ENCODE measurements at places on chromosomes 13 and 19.

DNA sequence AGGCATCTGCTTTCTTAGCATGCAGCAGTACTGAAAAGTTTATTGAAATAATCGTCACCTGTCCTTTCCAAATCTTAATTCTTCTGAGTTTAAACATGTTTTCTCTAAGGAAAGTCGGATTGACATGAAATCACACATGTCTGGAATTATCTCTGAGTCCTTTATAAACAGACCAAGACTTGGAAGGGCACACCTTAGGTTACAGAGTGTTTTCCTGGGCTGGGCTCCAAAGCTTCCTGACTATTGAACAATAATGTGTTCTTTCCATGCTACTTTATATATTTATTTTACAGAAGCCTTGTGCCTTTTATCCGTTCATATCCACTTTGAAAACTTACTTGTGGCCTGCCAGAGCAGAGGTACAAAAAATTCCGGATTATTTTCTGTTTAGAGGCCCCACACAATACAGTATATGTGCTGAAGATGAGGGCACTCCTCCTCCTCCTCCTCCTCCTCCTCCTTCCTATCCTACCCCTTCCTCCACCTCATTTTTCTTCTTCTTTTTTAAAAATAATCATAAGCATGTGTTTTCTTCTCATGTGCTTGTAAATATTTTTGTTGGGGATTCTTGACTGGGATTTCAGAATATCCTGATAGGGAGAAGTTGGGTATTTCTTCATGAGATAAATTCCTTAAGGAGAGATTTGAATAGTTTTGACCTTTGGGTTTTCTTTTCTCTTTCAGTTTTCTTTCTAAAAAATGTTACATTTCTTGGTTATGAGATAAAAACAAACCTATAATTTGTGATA, 52.3 kb downstream of the LRCH1 start:
- DNase-seq: no peak

GRCh38 chr19:5850189-5850588, 1.1 kb downstream of the FUT3 start:
- DNase-seq: no peak

DNA sequence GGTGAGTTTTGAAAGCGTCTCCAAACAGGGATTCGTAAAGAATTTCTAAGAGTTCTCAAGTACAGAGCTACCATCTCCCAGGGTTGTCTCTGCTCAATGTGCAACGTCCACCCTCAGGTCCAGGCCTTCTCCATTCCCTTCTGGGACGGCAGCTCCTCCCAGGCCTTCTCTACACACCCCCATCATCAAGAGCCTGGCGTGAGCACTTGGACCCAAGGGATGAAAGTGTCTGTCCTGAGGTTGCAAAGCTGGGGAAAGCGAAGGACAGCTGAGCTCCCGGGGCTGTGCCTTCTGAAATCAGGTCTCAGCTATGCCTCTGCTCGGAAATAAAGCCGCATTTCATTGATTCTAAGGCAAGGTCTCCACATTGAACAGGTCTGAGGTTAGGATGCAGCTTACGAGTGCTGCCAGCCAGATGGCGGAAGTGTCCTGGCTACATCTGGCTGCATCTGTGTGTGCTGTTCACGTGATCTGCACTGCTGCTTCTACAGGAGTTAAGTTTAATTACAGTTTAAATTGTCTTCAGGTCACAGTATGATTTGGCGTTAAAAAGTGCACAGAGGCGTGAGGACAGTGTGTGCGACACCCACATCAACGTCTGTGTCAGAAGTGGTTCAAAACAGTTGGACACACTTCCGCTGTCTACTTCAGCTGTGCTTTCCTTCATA, 27.0 kb upstream of the MIER2 start:
- no peak for DNase-seq

DNA sequence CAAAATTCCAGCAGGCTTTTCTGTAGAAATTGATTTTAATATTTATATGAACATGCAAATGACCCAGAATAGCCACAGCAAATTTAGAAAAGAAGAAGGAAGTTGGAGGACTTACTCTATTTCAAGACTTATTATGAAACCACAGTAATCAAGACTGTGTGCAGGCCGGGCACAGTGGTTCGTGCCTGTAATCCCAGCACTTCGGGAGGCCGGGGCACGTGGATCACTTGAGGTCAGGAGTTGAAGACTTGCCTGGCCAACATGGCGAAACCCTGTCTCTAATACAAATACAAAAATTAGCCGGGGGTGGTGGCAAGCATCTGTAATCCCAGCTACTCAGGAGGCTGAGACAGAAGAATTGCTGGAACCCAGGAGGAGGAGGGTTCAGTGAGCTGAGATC, 6.0 kb upstream of the FFAR2 start:
- no peak for DNase-seq

DNA sequence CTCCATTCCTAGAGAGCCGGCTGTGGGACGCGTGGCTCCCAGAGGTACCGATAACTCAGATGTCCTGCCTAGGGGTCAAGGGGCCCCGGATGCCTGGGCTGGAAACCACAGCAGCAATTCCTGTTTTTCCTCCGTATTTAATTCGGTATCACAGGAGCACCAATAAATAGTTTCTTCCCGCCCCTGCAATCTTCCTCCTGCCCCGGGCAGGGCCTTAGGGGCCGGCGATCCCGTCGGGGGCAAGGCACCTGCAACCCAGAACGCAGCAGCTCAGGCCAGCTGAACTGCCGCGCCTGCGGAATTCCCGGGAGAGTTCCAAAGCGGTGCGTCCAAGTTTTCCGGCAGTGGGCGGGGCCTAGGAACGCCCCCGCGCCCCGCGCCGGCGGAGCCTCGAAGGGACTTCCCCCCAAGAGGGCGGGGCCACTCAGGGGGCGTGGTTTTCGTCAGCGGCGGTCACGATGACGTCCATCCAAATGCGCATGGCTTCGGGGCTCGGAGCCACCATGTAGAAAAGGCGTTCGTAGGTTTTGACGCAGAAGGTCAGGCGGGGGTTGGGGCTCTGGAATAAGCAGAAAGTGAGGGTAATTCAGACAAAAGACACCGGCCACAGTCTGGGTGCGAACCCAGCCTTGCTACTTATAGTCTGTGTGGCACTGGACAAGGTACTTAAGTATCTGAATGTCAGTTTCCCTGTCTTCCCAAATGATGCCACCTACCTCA, 9.7 kb upstream of the LYPD3 start:
- DNase-seq: peak; percentile 97

DNA sequence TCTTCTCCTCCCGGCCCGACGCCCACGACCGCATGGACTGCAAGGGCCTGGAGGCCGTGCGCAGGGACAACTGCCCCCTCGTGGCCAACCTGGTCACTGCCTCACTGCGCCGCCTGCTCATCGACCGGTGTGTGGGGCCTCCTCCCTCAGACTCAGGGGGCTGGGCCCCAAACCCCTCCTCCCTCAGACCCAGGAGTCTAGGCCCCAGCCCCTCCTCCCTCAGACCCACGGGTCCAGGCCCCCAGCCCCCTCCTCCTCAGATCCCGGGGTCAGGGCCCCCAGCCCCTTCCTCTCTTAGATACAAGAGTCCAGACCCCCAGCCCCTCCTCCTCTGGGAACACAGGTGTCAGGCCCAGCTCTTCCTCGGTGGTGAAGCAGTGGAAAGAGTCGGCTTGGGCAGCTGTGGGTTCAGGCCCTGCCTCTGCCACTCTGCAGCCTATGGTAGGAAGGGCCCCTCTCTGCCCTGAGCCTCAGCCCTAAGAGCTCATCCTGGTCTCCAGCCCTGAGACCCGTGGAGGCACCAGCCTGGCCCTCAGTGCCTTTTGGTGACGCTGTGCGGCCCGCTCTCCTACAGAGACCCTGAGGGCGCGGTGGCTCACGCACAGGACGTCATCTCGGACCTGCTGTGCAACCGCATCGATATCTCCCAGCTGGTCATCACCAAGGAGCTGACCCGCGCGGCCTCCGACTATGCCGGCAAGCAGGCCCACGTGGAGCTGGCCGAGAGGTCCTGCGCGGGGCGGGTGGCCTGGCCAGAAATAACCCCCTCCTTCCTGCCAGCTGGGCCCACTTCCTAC, 3.7 kb upstream of the SPIB start:
- peak; percentile 61 for DNase-seq

GRCh38 chr13:74705438-74705837, 571.2 kb upstream of the KLF12 start:
- no peak for DNase-seq

- no peak for DNase-seq
Observed at GRCh38 chr13:45787346-45787745, 64.2 kb downstream of the SIAH3 start.

DNA sequence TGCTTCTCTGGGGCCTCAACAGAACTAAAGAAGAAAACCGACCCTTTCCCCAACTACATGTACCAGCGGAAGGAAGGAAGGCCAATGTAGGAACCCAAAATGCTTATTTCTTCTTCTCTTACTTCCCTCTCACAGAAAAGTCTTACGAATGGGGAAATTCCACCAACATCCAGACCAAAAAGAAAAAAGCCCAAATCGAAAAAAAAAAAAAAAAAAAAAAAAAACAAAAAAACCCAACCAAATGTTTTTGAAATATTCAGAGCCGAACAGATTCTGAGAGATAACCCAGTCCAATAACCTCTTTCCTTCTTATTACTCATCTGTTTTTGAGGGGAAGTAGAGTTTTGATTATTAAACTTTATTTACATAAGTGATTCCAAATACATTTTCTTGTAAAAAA, 3.9 kb downstream of the PPM1N start:
- no peak for DNase-seq

DNA sequence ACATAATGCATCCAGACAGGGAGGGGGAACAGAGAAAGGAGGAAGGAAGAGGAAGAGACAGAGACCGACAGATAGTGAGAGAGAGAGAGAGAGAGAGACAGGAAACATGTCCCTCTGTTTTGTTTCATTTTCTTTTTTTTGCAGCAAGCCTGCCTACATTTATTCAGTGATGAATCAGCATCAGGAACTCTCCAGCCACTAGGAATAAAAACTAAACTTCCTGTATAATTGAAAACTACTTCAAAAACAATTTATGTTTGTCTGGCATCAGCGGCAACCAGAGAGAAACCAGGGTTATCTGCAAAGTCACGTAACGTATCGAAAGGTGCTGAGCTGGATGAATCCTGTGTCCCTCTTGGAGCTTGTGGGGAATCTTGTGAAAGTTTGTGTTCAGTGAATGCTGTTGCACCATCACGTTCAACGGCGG, 148.6 kb upstream of the SOX21 start:
- no peak for DNase-seq

DNA sequence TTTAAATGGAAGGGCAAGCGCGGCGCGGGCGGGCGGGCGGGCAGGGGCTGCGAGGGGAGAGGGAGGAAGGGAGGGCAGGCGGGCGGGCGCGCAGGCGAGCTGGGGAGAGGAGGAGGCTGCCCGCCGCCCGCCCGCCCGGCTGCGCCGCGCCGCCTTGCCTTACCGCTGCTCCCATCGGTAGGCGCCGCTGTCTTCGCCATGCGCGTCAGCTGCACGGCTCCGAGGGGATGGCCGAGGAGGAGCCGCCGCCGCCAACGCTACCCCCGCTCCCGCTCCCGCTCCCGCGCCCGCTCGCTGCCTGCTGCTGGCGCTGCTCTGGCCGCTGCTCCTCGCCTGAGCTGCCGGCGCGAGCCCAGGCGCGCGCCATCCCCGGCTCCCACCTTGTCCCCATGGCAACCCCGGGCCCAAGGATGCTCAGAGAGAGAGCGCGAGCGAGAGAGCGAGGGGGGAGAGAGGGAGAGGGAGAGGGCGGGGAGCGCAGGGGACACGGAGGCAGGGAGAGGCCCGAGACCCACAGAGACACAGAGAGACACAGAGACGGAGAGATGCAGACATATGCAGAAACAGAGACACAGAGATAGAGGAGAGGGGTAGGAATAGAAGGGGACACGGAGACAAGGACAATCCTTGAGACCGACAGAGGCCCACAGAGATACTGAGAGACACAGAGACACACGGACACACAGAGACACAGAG, 40.3 kb downstream of the DEDD2 start:
- DNase-seq: peak; percentile 66

DNA sequence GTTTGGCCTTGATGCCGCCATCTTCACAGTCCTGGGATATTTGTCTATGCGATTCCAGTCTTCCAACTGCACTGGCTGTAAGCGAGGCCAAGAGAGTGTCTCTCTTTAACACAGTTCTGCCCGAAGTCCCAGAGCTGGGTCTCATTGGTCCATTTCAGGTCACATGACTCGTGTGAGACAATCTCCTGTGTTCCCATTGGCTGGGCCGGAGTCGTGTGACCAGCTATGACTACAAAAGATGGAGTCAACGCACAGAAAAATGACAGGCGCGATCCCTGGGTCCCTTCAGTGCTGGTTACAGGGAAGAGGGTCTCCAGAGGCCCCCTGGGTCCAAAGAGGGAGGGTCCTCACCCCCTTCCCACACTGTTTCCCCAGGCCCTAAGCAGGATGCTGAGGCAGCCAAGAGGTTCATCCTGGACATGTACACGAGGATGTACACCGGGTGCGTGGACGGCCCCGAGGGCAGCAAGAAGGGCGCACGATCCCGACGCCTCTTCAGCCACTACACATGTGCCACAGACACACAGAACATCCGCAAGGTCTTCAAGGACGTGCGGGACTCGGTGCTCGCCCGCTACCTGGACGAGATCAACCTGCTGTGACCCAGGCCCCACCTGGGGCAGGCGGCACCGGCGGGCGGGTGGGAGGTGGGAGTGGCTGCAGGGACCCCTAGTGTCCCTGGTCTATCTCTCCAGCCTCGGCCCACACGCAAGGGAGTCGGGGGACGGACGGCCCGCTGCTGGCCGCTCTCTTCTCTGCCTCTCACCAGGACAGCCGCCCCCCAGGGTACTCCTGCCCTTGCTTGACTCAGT, 15.9 kb upstream of the S1PR4 start:
- no peak for DNase-seq

GRCh38 chr13:29474991-29475390, 120.5 kb downstream of the SLC7A1 start:
- DNase-seq: no peak

DNA sequence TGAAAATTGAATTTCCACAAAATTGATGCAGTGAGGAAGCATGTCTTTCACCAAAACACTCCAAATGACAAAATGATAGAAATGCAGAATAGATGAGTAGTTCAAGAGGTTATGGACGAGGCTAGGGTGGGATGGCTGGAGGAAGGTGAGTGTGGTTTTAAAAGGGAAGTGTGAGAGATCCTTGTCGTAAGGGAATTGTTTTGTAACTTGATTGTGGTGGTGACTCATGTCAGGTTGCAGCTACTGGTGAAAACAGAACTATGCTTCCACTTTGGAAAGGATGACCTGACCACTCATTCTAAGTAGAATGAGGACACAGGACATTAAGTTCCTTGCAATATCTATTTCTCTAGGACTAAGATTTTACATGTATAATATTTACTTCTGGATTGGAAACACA, 345.7 kb downstream of the MTUS2 start:
- DNase-seq: no peak

DNA sequence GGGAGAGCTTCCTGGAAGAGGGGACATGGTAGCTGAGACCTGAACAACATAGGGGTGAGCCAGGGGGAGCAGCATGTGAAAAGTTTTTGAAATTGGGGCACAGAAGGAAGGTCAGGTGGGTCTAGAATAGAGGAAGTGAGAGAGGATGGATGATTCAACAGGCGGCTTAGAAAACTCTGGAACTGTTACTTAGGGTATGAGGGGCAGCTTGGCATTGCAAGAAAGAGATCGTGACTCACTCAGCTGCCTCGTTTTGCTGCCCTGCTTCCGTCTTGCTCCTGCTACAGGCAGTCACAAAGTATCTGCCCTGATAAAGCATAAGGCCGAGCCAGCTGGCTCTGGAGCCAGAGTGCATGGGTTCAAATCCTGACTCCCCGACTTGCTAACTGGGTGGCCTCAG, 1.3 kb upstream of the CEACAM20 start:
- DNase-seq: no peak

- DNase-seq: no peak
Observed at GRCh38 chr19:2054763-2055162, 3.7 kb upstream of the MKNK2 start.
